Stimulated activated CD4-positive, alpha-beta T cell treated with anti-CD3 and anti-CD28 coated beads, TNF-alpha, amount 100 ng/mL, for 4 hours (primary cell): ENCODE measurements at places on chromosomes 3 and 15.

DNA sequence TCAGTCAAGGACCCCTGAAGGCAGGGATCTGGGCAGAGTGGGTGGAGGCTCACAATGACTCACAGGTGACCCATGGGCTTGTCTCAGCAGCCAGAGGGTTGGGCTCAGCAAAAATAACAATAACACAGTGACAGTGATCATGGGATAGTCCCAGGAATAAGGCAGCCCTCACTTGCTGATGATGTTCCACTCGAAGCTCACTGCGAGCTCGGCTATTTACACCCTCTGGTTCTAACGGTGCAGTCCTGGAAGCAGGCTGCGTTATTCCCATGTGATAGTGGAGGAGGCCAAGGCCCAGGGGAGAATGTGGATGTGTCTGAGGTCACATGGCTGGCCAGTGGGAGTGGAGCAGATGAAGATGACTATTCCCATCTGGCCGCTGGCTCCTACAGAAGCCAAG lies 16.2 kb downstream of the CCDC33 start:
- DNase-seq: no peak

DNA sequence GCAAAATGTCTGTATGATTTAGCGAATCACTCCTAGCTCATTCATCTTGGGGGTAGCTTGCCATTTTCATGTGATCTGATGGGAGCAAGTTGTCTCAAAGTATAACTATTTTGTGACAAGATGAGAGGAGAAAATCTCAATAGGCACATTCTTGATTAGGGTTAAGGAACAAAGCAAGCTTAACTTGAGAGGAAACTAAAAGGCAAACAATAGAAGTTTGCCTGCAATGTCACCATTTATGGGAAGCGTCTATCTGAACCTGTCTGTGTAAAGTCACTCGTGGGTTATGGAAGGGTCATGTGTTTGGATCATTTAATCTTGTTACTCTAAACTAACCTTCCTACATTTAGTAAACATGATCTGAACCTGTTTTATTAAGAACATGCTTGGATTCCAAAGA lies 232.5 kb downstream of the CDIN1 start:
- no peak for DNase-seq

DNA sequence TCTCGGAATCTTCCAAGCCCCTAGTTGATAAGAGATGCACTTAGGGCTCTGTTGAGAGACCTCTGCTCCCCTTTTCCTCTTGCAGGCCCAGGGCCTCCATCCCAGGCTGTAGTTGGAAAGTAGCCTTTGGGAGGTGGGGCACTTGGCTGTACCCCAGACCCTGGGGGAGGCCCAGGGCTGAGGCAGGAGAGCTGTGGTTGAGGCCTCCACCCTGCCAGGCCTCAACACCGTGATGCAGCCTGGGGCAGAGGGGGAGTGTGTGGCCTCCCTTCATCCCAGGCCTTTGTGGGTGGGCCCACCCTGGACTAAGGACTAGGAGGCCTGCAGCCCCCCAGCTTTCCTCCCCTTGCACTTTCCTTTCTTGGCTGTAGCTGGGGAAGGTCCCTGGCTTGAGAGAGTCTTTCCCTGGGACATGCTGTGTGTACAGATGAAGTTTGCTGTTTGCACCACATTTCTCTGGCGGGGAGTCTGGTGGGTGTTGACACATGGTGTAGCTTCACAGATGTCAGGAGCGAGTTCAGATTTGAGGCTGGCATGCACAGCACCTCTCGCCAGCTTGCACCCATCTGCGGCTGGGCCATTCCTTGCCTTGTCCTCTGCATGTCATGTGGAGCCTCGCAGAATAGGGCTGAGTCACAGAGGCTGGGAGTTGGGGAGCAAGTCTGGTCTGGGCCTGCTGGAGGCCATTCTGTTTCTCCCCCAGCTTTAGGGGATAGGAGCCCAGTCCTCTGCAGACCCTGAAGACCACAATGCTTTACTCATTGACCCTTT lies 13.7 kb downstream of the PLEKHO2 start:
- no peak for DNase-seq

DNA sequence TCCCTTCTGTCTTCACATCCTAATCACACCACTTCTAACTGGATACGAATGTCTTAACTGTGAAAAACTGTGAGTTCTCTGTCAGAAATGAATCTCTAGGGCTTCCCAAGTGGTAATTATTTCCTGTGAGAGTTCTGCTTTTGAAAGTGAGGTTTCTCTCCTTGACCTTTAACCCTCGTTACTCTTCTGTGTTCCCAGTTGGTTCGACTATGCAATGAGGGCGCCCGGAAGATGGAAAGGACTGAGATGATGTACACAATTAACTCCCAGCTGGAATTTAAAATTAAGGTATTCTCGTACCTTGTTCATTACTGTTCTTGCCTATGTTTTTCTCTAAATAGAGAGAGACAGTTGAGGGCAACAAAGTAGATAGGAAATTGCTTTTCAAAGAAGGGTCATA lies 96.5 kb downstream of the ARHGEF26 start:
- no peak for DNase-seq

GRCh38 chr3:48514431-48515227 lies 10.7 kb upstream of the SHISA5 start:
- DNase-seq: no peak

DNA sequence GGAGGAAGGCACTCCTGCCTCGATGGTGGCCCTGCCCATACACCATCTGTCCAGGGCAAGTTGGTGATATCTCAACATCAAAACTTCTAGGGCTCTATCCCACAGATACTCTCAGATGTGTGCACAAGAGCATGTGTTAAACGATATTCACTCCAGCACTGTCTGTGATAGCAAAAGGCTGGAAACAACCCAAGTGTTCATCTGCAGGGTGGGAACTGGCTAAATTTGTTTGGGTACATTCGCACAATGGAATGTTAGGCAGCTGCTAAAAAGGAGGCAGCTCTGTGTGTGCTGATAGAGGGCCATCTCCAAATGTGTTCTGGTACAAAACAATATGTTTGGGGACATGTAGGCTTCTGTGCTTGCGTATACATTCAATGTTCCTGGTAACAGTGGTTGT lies 19.8 kb downstream of the IGDCC4 start:
- no peak for DNase-seq

DNA sequence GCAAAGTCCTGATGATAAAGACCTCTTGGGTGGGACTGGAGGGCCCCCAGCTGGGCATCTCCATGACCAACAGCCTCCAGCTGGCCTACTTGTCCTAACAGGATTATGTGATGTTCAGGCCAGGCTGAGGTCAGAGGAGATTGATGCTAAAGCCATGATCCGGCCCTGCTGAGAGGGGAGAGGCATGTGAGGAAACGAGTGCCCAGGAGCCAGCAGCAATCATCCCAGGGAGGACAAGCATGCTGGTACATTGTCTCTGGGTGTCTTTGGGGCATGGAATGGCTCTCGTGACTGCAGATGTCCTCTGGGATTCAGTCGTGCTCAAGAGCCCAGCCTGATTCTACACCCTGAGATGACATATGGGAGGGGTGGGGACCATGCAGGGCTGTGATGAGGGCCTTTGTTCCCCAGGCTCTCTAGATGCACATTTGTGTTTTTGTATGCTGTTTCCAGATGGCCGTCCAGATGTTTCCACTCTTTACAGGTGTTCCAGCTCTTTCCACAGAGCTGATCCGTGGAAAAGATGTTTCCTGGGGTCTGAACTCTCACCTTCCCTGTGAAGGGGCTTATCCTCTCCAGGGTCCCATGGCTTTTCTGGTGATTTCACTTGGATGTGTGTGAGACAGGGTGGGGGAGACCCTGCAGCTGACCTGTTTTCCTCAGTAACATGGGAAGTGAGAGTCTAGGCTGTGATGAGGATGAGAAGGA lies 20.2 kb downstream of the SLC24A1 start:
- DNase-seq: no peak

DNA sequence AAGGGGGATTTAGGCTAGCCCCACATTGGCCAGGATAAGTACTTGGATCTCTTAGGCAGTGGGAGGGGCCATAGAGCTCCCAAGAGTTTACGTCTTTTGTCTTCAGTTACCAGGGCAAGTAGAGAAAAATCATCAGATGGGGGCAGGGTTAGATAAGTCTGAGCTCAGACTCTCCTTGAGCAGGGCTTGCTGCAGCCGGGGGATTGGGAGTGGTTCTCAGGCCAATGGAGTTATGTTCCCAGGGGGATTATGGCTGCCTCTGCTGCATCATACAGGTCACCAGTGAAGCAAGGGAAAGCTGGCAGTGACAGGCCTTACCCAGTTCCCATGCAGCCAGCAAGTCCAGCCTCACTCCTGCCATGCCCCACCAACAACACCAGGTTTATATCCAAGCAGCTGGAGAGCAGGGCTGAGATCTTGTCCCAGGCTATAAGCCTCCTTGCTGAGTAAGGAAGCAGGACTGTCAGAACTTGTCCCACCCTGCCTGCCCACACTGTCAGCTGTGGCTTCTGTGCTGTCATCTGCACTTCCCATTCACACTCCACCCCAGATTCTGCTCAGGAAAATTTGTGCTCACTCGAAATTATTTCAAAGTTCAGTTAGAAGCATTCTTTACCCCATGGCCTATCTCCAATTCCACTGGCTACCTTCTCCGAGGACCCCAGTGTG lies 215.3 kb downstream of the FAM43A start:
- no peak for DNase-seq

DNA sequence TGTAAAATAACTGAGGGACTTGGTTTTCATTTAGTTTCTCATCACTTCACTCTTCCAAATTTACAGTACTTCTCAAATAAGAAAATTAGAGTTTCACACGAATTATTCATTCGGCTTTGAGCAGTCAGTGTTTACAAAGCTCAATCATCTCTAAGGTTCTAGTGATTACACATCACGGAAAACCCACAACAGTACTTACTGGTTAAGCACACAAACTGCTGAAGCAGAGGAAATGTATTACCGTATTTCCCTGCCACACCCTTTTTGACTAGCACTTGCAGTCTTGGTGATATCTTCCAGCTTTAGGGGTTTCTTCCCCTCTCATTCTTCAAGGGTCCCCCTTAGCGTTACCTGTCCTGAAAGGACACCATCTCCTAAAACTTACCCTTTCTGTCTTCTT lies 164.8 kb upstream of the CDIN1 start:
- DNase-seq: no peak

GRCh38 chr3:122183521-122183892 lies at the start of gene CASR:
Gene CASR (plus strand): TSS chr3:122183668. CDS start chr3:122254190, 70,522 bp downstream.
- no peak for DNase-seq

DNA sequence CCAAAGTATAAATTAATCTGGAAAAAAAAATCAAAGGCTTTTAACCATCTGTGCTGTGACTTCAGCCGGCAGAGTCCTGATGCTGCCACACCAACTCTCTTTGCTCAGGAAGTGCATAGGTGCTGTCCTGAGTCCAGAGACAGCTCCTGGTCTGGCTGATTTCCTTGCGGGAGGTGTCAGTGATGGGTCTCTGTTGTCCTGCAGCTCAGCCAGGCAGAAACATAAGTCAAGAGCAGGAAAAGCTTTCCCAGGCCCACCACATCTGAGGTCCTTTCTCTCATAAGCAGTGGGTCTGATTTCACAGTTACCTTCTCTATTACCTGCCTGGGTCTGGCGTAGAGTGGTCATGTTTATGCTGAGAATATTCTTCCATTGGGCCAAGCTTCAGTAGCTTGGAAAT lies 19.4 kb downstream of the CHST2 start:
- DNase-seq: no peak

DNA sequence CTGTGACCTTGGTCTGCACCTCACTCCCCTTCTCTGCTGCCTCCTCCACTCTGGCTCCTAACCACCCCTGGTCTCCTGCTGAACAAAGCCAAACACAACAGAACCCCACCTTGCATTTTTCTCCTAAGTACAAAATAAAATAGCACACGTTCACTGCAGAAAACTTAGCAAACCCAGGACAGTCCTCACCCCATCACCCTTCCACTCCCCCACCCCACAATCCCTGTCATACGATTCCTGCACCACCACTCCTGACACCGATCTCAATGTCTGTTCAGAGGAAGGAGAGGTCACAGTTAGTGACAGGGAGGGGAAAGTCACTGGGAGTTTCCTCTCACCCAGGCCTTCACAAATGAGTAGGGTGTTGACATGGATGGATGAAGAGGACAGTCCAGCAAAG lies 4.2 kb downstream of the VPS33B start:
- no peak for DNase-seq

- no peak for DNase-seq
These were observed 75.2 kb downstream of the CACNA2D3 start for GRCh38 chr3:54197509-54197908.

DNA sequence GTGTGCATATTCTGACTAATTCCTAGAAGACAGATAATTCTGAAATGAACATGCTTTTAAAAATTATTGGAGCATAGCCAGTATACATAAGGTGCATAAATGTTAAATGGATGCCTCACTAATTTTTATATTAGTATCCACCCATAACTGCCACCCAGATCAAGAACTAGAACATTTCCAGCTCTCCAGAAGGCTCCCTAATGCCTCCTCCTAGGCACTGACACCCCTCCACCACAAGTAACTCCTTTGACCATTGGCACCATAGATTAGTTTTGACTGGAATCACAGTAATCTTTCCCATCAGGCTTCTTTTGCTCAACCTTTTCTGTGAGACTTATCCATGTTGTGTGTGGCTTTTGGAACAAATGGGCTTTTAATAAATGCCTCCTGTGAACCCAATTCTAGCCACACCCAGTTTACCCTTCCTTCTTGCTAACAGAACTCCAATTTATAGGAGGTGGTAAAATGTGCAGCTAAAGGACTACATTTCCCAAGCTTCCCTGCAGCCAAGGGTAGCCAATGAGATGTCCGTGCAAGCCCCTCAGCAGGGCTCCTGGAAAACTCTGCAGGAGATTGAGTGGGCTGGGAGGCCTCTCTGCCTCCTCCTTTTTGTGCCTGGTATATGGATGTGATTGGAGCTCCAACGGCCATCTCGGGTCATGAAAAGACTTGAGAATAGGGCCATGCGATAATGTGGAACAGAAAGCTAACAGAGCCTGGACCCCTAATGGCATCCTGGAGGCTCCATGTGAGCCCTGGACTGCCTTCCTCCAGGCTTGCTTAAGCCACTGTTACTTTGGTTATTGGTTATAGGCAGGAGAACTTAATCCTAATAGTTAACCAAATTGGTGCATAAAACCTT lies 322.6 kb upstream of the TLE3 start:
- no peak for DNase-seq

DNA sequence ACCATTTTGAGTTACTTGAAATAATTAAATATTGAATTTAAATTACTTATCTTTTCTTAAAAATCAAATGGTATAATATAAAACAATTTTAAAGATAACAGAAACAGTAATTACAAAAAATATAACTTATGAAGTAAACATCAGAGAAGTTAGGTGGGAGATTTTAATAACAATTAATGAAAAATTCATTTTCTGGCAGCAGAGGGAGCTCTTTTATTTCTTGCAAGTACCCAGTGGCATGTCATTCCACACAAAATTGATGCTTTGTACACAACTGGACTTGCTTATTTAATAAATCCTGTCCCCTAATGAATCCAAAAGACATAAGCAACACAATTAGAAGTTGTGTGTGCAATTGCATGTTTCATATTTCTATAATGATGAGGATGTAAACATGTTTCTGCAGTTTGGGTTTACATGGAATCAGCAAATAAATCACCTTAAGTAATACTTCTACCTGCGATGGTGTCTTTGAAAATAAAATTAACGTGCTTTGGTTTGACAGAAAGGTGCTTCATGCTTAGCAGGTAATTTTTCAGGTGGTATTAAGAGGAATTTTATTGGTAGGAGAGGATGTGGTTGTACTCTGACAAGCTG lies 861.3 kb downstream of the ZPLD1 start:
- no peak for DNase-seq

- DNase-seq: no peak
These were observed 360.4 kb upstream of the ROBO2 start for GRCh38 chr3:76679541-76679940.
